ENCODE measurements at places on chromosomes 16 and 17. TPM values are rescaled to one million over a fixed set of nuclear protein-coding genes. Genes with fewer than 3 reads are reported as not detected.

The AHSP gene
- not detected for total RNA-seq

The AMDHD2 gene
- total RNA-seq: 59.2 TPM

The LPO gene
- not detected for total RNA-seq

The C1QBP gene
- total RNA-seq: 246 TPM

The NFAT5 gene
- 30.5 TPM for total RNA-seq

The EPX gene
- not detected for total RNA-seq

The CACNG3 gene
- not detected for total RNA-seq

The AANAT gene
- total RNA-seq: not detected

The TBC1D3E gene
- not detected for total RNA-seq

The NEUROD2 gene
- total RNA-seq: not detected

The KRTAP9-8 gene
- total RNA-seq: not detected

The KRTAP4-4 gene
- total RNA-seq: not detected

The CORO6 gene
- total RNA-seq: 1.6 TPM

The TBC1D26 gene
- total RNA-seq: not detected

The KIAA0513 gene
- 26.1 TPM for total RNA-seq

The CTF1 gene
- total RNA-seq: 0.17 TPM

The CRHR1 gene
- not detected for total RNA-seq

The GPT2 gene
- total RNA-seq: 8.2 TPM

The TP53TG3B gene
- not detected for total RNA-seq

The GPRC5C gene
- 1.8 TPM for total RNA-seq

The PRAC2 gene
- total RNA-seq: not detected

The LYRM1 gene
- 75.2 TPM for total RNA-seq

The TRAF7 gene
- 171 TPM for total RNA-seq

The CRYM gene
- not detected for total RNA-seq

The TBC1D3K gene
- not detected for total RNA-seq

The PRCD gene
- 0.68 TPM for total RNA-seq

The ALKBH5 gene
- 95.1 TPM for total RNA-seq

The RCVRN gene
- total RNA-seq: not detected

The NPIPA5 gene
- total RNA-seq: 0.98 TPM

The AFMID gene
- total RNA-seq: 95.6 TPM

The PLA2G15 gene
- 38.9 TPM for total RNA-seq

The JPH3 gene
- 0.34 TPM for total RNA-seq

The NPTX1 gene
- total RNA-seq: under 0.01 TPM

The ZPBP2 gene
- total RNA-seq: not detected

The SALL1 gene
- 0.05 TPM for total RNA-seq

The KREMEN2 gene
- total RNA-seq: not detected

The SERPINF2 gene
- total RNA-seq: 0.17 TPM

The RAMP2 gene
- 13.1 TPM for total RNA-seq

The ZACN gene
- total RNA-seq: not detected

The BCAR1 gene
- total RNA-seq: 300 TPM

The XAF1 gene
- 13.3 TPM for total RNA-seq

The KRT16 gene
- 0.28 TPM for total RNA-seq

The RNF43 gene
- not detected for total RNA-seq

The SGCA gene
- total RNA-seq: not detected

The SLC5A11 gene
- total RNA-seq: 0.17 TPM
